ENCODE measurements at places on chromosomes 5 and 9.

- DNase-seq: peak; percentile 18
These were observed 196.2 kb downstream of the DTWD2 start for GRCh38 chr5:118791926-118792734.

DNA sequence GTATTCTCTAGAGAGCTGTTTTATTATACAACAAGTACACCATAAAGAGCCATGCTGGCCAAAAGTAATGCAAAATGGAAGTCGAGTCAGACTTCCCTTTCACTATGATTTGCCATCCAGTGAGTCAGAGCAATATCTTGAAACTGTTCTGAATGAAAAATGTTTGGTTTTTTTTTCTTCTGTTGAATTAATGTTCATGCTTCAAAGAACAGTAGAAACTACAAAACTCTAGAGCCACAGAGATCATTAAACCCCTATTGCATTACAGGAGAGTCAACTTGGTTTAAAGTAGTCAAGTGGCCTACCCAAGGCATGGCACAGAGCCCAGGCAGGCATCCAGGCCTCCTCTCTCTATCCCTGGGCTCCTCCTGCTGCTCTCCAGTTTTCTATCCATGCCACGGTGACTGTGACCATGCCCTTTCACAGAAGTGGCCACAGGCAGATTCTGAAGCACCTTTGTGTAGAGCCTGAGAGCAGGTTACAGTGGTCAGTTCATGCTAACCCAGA lies 358.9 kb downstream of the DEPDC1B start:
- no peak for DNase-seq

GRCh38 chr5:123735384-123735783 lies 223.4 kb downstream of the CSNK1G3 start:
- DNase-seq: no peak

DNA sequence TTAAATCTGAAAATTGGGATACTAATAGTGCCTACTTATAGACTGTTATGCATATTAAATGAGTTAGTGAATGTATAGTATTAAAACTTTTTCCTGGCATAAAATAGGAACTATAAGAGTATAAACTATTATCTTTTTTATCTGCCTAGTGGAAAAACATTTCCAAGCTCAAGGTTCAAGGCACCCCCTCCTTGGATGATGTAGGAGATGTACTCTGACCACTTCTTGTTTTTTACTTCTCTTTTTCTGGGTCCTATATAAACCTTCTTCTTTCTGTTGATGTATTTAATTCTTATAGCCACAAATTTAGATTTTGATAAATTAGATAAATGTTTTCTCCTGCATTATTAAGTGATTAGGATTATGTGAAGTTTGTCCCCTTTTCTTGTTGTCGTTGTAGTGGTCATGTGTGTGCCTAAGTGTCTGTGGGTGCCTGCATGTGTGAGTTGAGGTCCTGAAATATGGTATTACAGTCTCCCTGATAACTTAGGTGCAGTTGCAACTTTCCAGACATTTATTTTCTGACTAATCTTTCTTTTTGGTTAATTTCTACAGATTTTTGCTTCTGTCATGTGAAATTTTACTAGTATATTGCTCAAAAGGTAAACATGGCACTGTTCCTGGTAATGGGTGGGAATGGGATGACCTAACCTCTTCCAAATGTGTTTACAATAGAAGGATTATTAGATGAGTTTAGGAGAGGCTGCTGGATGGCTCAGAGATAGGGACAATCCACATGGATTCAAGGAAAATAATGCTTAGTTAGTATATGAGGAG lies 160.8 kb upstream of the CDKN2B start:
- no peak for DNase-seq

DNA sequence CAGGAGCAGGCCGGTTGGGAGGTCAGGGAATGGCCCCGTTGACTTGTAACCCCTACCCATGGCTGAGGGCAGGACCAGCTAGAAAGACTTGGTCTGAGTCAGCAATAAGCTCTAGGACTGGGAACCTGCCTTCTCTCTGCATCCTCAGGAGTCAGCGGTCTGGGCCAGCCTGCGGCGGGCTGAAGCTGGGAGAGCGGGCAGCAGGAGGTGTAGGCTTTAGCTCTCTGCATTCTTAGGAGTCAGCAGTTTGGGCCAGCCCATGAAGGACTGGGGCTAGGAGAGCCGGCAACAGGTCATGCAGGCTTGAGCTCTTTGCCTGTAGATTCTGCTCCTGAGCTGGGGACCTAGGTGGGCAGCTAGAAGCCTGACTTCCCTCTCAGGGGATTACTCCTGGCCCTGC lies 6.4 kb upstream of the SMIM32 start:
- DNase-seq: no peak

- DNase-seq: no peak
These were observed 235.7 kb upstream of the TARS1 start for GRCh38 chr5:33205079-33205478.

- no peak for DNase-seq
These were observed 112.5 kb downstream of the FAM114A2 start for GRCh38 chr5:153926201-153926600.

Data from NCI-H510A treated with DMSO at 0.1 percent for 48 hours (cell line).